Natural killer cell treated with Interleukin-12 subunit alpha and Interleukin-12 subunit beta and Interleukin-15 and Interleukin-18, amount 100 ng/mL, for 72 hours (primary cell): ENCODE measurements at places on chromosomes 4 and X.
A peak's percentile ranks its signal among the peaks of the same experiment; 100 is the strongest.

GRCh38 chr4:154984148-154984547 lies 203.1 kb downstream of the RBM46 start:
- DNase-seq = no peak

GRCh38 chrX:148695255-148695654 lies 194.8 kb downstream of the AFF2 start:
- no peak for DNase-seq

DNA sequence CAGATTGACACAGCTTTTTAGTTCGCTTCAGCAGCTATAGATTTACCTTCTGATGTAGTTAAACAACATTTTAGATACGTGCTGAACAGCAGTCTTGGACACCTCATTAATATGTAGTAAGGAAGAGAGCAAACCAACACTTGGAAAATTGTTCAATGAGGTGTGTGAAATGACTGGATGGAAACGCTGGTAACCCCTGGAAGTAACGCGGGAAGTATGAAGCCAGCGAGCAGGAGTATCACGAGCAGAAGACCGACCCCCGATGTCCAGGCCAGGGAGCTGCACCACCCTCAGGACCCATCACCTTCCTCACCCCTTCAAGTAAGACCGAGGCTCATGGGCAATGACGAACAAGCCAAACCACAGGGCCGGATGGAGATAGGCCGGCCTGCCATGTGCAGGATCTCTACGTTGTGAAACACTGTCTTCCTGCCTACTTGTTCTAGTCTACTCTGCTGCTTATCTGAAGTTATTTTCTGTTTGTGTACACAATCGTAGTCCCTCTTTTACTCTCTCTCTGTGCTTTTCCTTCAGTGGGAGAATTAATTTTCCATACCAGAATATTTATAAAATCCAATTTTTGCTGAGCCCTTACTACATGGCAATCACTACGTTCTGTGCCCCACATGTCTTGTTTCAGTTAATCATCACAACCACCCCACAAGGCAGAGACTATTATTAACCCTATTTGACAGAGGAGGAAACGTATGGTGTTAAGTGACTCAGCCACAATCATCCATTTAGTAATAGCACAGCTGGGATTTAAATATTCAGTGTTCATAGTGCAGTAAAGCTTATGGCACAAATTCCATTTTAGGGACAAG lies 221.7 kb downstream of the APBB2 start:
- peak; percentile 61 for DNase-seq

- no peak for DNase-seq
Observed at GRCh38 chrX:94576367-94577004, 902.5 kb downstream of the FAM133A start.

DNA sequence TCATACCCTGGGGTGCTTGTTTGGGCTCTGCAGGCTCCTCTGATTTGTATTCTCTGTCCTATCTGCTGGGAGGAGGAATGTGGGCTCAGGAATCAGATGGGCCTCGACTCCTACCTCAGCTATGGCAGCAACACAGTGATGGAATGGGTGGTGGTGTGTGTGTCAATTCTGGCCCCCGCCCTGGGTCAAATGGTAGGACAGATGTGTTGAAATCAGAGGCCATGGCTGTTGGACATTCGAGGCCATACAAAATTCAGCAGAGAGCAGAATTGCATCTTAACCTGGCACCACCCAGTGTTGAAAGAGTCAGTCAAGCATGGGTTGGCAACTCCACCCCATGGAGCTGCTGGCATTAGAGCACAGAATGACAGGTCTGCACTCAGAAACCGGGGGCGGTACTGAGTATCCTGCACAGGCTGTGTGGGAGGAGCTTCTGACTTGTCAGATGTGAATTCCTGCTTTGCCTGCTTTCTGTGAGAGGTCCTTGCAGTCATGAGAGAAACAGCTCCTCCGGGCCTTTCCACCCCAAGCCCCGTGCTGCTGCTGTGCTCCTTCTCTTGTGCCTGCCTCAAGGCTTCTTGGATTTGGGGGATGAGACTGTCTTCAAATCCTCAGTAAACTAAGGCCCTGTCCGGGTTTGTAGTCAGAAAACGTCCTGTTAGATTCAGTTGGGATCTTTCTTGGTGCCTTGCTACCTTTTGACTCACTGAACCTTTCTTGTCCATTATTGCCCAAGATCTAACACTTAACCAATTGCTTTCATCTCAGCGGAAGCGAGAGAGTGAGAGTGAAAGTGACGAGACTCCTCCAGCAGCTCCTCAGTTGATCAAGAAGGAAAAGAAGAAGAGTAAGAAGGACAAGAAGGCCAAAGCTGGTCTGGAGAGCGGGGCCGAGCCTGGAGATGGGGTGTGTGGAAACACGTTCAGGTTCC lies 13.0 kb downstream of the DKC1 start:
- DNase-seq = no peak
